ENCODE measurements at places on chromosomes 12 and 14. TPM values are rescaled to one million over a fixed set of nuclear protein-coding genes. Genes with fewer than 3 reads are reported as not detected.

- no peaks in the 10 kb centered on the region for H3K27me3 ChIP-seq
- H3K4me1 ChIP-seq: no peaks in the 10 kb centered on the region
- H3K4me3 ChIP-seq: no peak overlapping the region
- no peak overlapping the region for H3K27ac ChIP-seq
Measured at GRCh38 chr12:46725332-46725731, 100.5 kb downstream of the SLC38A4 start.

DNA sequence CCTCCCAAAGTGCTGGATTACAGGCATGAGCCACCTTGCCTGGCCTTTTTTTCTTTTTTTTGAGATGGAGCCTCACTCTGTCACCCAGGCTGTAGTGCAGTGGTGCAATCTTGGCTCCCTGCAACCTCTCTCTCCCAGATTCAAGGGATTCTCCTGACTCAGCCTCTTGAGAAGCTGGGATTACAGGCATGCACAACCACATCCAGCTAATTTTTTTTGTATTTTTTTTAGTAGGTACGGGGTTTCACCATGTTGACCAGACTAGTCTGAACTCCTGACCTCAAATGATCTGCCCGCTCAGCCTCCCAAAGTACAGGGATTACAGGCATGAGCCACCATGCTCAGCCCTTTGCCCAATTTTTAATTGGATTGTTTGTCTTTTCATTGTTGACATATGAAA is 58.0 kb downstream of the SINHCAF start:
- no peaks in the 10 kb centered on the region for H3K27me3 ChIP-seq
- no peaks in the 10 kb centered on the region for H3K4me1 ChIP-seq
- no peaks in the 10 kb centered on the region for H3K36me3 ChIP-seq
- H3K4me3 ChIP-seq: no peak overlapping the region
- H3K27ac ChIP-seq: no peak overlapping the region

DNA sequence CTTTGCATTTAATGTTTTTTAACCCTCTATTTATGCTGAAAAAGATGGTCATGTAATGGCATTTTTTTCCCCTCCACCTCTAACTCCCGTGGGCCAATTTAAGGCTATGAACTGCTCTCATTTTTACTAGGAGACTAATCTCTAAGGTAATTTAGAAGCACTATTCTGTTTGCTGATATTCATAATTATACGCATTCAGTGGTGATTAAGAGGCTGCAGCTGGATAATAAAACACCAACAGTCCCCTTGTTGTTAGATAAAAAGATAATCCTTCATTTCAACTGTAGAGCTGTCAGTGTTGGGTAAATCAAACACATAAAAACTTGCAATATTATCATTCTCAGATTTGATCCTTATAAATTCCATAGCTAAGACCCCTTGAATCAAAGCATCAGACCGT is 8.9 kb downstream of the MYO1H start:
- no peaks in the 10 kb centered on the region for H3K4me1 ChIP-seq
- no peak overlapping the region for H3K27ac ChIP-seq
- no peaks in the 10 kb centered on the region for H3K27me3 ChIP-seq
- DNase-seq: no peak

DNA sequence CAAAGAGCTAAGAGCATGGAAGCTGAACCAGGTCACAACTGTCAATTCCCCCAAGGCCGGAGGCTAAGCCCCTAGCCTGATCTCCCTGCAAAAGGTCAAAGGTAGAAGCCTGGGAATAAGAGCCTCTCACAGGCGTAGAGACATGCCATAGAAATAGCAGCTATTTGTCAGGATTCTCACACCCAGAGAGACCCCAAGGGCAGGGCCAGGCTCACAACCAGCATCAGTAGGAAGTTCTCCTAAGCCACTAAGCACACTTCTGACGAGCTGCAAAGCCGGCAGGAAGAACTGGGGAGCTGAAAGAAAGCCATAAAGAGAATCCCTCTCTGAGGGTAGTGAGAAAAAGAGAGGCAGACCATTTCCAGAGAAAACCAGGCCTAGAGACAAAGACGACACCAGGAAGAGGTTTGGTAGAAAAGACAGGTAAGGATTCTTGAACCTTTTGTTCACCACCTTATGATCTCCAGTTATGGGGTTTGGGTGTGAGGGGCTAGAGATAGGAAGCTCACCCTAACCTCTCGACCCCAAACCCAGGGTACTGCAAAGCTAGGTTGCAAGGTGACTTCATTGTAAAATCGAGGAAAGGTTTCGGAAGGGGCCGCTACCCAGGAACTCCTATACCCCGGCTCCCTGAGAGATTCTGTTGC is 1.0 kb downstream of the SMARCC2 start:
- peaks cover 17% of the 10 kb centered on the region for H3K4me1 ChIP-seq
- DNase-seq: no peak
- H3K36me3 ChIP-seq: peaks cover 25% of the 10 kb centered on the region

GRCh38 chr14:81243499-81243898 is 22.7 kb upstream of the GTF2A1 start:
- H3K4me3 ChIP-seq: no peak overlapping the region
- no peak for DNase-seq
- no peaks in the 10 kb centered on the region for H3K36me3 ChIP-seq
- H3K4me1 ChIP-seq: no peaks in the 10 kb centered on the region
- H3K27me3 ChIP-seq: no peaks in the 10 kb centered on the region

GRCh38 chr14:89252887-89253532 is 164.0 kb downstream of the FOXN3 start:
- H3K4me1 ChIP-seq: peaks cover 20% of the 10 kb centered on the region
- H3K36me3 ChIP-seq: no peaks in the 10 kb centered on the region
- no peak overlapping the region for H3K4me3 ChIP-seq
- no peaks in the 10 kb centered on the region for H3K27me3 ChIP-seq
- DNase-seq: no peak

DNA sequence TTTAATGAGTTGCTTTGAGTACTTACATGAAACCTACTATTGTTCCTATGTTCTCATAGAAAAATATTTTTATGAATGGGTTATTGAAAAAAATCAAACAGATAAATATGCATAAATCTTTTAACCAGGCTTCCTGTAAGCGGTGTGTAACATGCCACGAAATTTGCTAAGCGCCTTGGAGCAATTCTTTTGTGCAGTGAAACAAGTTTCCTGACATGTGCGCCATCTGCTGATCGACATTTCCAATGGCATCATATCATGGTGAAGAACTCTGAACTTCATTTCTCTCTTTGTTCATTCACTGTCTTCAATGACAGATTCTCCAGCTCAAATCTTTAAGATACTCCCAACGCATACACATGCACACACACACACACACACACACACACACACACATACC is 145.6 kb upstream of the NAV3 start:
- no peaks in the 10 kb centered on the region for H3K36me3 ChIP-seq
- no peak for DNase-seq
- H3K27me3 ChIP-seq: no peaks in the 10 kb centered on the region
- H3K4me3 ChIP-seq: no peak overlapping the region
- H3K4me1 ChIP-seq: no peaks in the 10 kb centered on the region
- no peak overlapping the region for H3K27ac ChIP-seq

SIX6 gene
- not detected for total RNA-seq

LYZ gene
- total RNA-seq: 52.9 TPM

RNASE3 gene
- total RNA-seq: not detected

DNA sequence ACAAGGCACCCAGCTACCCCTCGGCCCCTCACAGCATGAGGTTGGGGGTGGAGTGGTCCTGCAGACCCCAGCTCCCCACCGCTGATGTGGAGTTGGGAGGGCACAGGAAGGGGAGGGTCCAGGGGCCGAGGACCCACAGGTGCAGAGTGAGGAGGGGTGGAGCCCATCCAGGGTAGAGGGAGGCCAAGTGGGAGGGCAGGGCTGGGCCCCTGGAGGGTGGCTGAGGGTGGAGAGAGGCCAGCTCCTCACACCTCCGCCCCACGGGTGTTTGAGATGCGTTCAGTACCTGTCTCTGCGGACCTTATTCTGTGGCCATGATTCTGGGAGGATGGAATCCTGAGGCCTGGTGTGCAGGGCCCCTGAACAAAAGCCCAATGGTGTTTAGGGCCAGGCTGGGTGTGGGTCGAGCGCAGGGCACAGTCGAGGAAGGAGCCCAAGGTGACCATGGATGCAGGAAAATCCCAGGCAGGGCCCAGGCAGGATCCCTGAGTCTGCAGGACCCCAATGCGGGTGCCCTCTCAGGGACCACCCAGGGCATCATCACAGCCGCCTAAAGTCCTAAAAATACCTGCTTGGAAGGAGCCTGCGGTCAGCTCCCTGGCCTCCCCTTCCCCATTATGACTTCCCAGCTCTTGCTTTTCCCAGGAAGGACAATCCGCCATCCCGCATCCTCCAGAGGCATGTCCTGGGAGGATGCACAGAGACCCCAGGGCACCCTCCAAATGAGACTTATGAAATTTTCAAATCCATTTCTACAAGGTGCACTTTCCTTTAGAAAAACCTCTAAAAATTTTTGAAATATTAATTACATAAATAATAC is 377.1 kb upstream of the SFSWAP start:
- H3K4me1 ChIP-seq: no peaks in the 10 kb centered on the region
- no peak overlapping the region for H3K4me3 ChIP-seq
- no peaks in the 10 kb centered on the region for H3K27me3 ChIP-seq

DNA sequence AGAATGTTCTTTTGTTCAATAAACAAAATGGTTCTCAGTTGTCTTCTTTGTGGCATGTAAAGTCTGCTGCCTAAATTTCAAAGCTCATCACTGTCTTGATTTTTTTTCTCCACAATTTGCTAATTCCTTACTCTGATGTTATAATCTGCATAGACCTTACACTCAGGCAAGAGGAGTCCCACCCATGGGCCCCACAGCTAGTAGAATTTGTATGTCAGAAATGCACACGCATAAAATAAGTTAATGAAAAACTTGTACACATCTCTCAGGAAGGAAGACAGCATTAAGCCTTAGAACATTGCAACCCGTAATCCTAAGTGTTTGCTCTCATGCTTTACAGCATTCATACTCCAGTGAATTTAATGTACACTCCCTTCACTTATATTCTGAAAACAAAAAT is 280.8 kb downstream of the ATXN7L3B start:
- H3K36me3 ChIP-seq: no peaks in the 10 kb centered on the region
- H3K4me1 ChIP-seq: no peaks in the 10 kb centered on the region
- H3K27ac ChIP-seq: no peak overlapping the region
- H3K27me3 ChIP-seq: no peaks in the 10 kb centered on the region
- H3K4me3 ChIP-seq: no peak overlapping the region
- no peak for DNase-seq

GRCh38 chr14:45091710-45092109 is 7.8 kb downstream of the PRPF39 start:
- no peak for DNase-seq
- H3K27me3 ChIP-seq: no peaks in the 10 kb centered on the region
- H3K27ac ChIP-seq: no peak overlapping the region
- H3K4me1 ChIP-seq: no peaks in the 10 kb centered on the region
- no peak overlapping the region for H3K4me3 ChIP-seq

DNA sequence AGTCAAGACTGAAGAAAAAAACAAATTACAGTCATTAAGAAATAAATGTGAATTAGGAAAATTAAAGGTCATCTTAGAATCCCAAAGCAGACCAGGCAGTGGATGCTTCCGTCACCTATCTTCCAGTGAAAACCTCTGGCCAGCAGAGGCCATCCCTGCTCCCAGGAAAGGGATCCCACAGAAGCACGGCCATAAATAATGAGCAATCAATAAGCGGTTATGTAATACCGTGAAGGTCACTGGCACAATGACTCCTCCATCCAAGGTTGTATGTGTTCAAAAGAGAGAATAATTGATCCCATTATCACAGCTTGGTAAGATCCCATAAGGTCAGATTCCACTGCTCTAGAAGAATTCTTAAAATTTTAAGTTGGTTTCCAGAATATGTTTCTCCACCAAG is 85.7 kb downstream of the PPP2R5E start:
- H3K27ac ChIP-seq: no peak overlapping the region
- H3K36me3 ChIP-seq: no peaks in the 10 kb centered on the region
- no peak overlapping the region for H3K4me3 ChIP-seq
- peaks cover 24% of the 10 kb centered on the region for H3K4me1 ChIP-seq
- no peaks in the 10 kb centered on the region for H3K27me3 ChIP-seq

GRCh38 chr12:43692064-43692463 is 66.5 kb downstream of the PUS7L start:
- no peaks in the 10 kb centered on the region for H3K27me3 ChIP-seq
- no peak overlapping the region for H3K27ac ChIP-seq
- no peaks in the 10 kb centered on the region for H3K36me3 ChIP-seq
- DNase-seq: no peak
- no peak overlapping the region for H3K4me3 ChIP-seq

DNA sequence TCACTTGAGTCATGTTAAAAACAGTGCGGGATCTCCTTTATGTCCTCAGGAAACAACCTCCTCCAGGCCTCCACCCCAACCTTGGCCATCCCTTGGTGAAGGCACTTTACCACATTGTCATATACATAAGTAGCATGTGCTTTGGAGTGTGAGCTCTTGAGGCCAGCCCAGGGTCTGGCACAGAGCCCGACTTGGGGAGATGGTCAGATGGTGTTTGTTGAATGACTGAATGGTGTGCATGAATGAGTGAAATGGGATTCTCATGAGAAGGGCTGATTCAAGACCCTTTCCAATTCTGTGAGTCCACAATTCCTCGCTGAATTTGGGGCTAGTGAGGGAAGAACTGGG is 52.9 kb upstream of the DLK1 start:
- H3K27ac ChIP-seq: no peak overlapping the region
- H3K27me3 ChIP-seq: no peaks in the 10 kb centered on the region
- no peak overlapping the region for H3K4me3 ChIP-seq
- H3K36me3 ChIP-seq: no peaks in the 10 kb centered on the region
- peaks cover 34% of the 10 kb centered on the region for H3K4me1 ChIP-seq
- no peak for DNase-seq

DNA sequence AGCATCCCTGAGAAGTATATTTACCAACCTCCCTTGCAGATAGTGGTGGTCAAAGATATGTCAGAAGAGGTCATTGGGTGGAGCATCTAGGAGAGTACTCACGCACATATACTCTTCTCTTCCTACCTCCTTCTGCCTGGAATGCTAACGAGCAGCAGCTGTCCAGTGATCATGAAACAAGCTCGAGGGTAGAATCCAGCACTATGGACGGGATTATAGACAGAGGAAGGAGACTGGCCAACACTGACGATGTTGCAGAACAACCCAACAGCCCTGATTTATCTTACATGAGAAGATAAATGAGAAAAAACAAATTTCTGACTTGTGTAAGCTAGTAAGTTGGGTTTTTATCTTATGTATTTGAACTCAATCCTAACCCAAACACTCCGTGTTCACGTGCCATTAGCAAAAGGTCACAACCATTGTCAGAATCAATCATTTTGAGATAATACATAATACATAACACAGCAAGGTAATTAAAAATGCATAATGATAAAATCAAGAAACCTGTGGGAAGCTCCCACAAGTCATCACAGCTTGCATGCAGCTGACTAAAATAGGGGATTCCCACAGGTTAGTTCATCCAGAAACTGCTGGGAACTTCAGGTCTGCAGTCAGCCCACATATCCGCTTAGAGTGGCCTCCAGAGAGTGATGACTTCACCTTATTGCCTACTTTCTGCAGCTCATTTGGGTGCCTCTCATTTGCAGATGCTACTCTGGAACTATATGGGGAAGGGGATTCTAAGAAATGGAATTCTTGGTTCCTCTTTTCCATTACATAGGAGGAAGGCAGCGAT is 36.3 kb upstream of the STK38L start:
- H3K36me3 ChIP-seq: no peaks in the 10 kb centered on the region
- H3K27me3 ChIP-seq: no peaks in the 10 kb centered on the region
- no peak for DNase-seq
- H3K4me3 ChIP-seq: no peak overlapping the region
- H3K27ac ChIP-seq: no peak overlapping the region
- no peaks in the 10 kb centered on the region for H3K4me1 ChIP-seq

- H3K27ac ChIP-seq: no peak overlapping the region
- no peaks in the 10 kb centered on the region for H3K36me3 ChIP-seq
- no peak for DNase-seq
- no peaks in the 10 kb centered on the region for H3K27me3 ChIP-seq
- no peak overlapping the region for H3K4me3 ChIP-seq
Measured at GRCh38 chr12:127174881-127175280, 1092.1 kb upstream of the TMEM132C start.

RNASE7 gene
- total RNA-seq: not detected

PTPRB gene
- 68.8 TPM for total RNA-seq

GPR68 gene
- 1.2 TPM for total RNA-seq
